ENCODE measurements at places on chromosomes 6 and 20.

GRCh38 chr6:139520321-139520768 is 145.9 kb upstream of the CITED2 start:
- no peak for DNase-seq

DNA sequence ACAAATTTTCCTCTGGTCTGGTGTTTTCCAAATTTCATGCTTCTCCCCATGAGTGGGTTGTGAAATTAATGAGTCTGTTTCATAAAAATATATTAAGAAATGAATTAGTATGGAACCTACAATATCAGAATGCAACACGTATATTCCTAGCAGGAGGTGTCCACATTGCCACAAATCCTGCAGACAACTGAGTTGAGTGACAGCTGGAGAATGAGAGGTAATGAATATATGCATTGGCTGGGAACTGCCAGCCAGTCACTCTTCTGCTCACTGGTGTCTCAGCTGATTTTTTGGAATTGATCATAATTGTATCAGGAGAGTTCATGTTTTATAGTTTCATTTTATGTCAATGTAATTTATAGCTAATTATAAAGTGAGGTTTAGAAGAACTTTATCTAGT is 6.3 kb upstream of the ARFGEF3 start:
- no peak for DNase-seq

DNA sequence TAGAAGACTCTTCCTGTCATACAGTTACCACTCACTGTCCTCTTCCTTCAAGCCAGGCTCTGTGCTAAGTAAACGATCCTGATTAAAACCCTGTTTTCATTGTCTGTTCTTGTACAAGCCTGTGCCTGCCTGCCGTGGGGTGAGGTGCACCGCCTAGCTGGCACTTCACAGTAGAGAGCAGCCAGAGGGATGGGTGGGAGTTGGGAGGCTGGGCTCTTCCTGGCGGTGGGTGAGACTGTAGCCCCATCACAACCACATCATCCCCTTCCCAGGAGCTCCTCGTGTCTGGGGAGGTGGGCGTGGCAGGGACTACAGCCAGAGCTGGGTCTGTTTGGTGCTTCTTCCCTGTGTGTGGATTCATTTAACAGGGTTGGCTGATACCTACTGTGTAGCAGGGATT is 382.0 kb downstream of the TAF4 start:
- no peak for DNase-seq

DNA sequence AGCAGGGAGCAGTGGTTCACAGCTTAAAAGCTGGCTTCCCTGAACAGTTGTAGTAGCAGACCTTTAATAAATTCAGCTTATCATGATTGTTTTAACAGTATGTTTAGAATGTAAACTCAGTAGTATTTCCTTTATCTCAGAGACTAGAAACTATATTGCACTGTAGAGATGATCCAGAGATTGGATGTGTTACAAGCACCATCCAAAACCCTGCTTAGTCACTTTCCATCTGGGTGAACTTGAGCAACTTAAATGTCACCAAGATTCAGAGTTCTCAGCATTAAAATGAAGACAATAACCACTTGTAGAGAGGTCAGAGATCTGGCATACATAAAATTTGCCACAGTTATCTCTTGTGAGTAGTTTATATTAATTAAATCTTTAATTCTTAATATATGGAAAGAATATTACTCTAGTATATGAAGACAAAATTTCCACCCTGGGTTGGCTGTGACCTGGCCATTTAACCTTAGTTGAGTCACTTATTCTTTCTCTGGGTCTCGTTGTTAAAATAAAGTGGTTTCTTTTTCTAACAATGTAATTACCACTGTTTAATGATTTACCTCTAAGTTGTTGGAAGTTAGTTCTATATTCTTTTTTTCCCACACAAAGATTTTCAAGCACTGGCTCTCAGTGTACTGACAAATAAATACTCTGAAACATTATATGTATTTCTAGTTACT is 239.2 kb upstream of the FKBP1C start:
- no peak for DNase-seq

- no peak for DNase-seq
Measured at GRCh38 chr6:118649918-118650581, 1.3 kb downstream of the CEP85L start.

- DNase-seq: no peak
Measured at GRCh38 chr6:29976253-29976587, 33.9 kb downstream of the HLA-A start.

DNA sequence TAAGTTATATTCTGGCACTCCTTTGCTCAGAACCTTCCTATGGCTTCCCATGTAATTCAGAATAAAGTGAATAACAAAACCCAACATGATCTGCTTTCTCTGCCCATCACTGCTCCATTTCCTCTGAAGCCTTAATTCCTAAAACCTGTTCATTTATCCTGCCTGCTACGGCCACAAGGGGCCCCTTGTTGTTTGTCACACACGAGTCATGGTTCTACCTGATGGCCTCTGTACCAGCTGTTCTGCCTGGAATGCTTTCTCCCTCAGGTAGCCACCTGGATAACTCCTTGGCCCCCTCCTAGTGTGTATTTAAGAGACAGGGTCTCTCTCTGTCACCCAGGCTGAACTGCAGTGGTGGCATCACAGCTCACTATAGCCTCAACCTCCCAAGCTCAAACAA is 26.8 kb downstream of the ERGIC3 start:
- no peak for DNase-seq

GRCh38 chr6:13421425-13422059 is 65.9 kb downstream of the GFOD1 start:
- no peak for DNase-seq

GRCh38 chr6:20564269-20564668 is 30.0 kb downstream of the CDKAL1 start:
- DNase-seq: peak; percentile 45

DNA sequence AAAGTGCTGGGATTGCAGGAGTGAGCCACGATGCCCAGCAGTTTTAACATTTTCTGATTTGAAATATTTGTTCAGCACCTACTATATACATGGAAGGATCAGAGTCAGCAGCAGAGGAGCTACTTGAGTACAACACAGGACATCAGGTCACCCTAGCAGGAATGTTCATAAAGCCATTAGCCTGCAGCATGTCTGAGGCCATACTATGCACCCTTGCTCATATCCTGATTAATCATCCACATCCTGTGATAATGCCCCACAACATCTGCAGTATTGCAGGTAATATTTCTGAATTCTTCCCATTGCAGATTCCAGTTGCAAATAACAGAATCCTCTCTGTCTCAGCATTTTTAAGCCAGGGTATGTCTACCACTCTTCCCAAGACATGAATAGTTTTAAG is 171.0 kb upstream of the PRND start:
- no peak for DNase-seq

DNA sequence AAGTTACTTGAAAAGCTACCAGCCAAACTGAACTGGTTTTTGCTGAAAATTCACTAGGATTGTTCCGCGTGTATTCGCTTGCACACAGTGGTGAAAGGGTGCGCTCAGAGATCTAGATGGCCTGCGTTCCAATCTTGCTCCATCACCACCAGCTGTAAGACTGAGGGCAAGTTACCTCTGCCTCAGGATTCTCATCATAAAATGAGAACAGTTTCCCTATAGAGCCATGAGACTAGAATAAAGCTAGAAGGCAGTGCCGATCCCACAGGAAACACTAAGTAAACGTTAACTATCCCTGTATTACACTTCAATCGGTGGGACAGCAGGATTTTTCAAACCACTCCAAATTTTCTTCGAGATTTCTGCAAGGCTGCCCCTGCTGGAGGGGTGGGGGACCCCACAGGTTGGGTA is 838 bp downstream of the AHCY start:
- DNase-seq: no peak

DNA sequence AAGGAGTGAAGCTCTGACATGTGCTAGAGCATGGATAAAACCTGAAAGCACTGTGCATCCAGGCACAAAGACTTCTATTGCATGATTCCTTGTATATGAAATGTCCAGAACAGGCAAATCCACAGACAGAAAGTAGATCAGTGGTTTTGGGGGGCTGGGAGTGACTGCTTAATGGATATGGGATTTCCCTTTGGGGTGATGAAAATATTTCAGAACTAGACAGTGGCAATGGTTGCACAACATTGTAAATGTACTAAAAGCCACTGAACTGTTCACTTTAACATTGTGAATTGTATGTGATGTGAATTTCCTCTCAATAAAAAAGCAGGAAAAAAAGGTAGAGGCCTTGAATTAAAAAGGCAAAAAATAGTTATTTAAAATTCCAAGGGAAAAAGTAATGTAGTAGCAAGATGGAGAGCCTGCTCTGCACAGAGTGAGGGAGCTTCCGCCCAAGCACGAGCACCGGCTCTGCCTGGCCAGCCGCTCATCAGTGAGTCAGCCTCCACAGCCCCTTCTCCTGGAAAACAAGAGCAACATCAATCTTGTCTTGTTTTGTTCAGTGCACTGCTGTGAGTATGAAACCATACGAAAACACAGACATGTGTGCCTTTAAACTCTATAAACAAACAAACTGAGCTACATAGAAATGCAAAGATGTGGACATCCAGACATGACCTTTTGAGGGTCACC is 74.6 kb upstream of the THBS2 start:
- DNase-seq: no peak

DNA sequence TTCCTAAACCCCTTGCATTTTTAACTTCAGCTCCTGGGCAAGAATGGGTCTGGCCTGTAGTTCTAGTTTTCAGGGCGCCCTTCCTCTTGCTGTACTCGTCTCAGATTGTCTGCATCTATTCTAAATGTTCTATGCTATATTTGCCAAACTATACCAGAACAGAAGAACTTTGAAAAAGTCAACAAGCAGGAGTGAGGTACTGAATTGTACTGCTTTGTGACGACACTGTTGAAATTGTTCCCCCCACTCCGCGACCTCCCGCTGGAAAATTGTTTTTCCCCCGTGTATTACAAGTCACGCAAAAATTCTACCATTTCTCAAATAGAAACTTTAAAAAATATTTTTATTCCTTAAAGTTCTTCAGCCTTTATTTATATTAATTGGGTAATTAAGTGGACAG is 73.9 kb downstream of the CBFA2T2 start:
- peak; percentile 31 for DNase-seq

GRCh38 chr20:10511509-10512251 is 76.6 kb downstream of the SLX4IP start:
- DNase-seq: no peak

DNA sequence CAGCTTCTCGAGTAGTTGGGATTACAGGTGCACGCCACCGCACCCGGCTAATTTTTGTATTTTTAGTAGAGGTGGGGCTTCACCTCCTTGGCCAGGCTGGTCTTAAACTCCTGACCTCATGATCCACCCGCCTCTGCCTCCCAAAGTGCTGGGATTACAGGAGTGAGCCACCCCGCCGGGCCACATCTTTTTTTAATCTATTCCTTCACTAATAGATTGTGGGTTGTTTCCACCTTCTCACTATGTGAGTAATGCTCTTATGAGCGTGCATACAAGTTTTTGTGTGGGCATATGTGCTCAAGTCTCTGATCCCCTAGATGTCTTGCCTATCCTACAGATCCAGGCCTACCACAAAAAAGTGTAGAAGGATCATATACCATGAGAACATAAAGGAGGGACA is 30.7 kb downstream of the CARMIL1 start:
- no peak for DNase-seq

Data from NCI-H2081 (cell line).